NCI-H748 treated with DMSO at 0.1 percent for 48 hours (cell line): ENCODE measurements at places on chromosomes 12 and 14.

GRCh38 chr12:132500142-132500855, 10.3 kb downstream of the FBRSL1 start:
- DNase-seq = no peak

DNA sequence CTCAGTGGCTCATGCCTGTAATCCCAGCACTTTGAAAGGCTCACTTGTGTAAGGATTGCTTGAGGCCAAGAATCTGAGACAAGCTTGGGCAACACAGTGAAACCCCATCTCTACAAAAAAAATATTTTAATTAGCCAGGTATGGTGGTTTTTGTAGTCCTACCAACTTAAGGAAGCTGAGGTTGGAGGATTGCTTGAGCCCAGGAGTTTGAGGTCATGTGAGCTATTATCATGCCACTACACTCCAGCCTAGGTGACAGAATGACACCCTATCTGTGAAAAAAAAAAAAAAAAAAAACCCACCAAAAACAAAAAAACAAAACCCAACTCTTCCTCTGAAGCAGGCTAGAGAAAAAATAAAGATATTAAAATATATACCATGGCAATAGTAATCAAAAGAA, 41.2 kb downstream of the TMEM116 start:
- no peak for DNase-seq

DNA sequence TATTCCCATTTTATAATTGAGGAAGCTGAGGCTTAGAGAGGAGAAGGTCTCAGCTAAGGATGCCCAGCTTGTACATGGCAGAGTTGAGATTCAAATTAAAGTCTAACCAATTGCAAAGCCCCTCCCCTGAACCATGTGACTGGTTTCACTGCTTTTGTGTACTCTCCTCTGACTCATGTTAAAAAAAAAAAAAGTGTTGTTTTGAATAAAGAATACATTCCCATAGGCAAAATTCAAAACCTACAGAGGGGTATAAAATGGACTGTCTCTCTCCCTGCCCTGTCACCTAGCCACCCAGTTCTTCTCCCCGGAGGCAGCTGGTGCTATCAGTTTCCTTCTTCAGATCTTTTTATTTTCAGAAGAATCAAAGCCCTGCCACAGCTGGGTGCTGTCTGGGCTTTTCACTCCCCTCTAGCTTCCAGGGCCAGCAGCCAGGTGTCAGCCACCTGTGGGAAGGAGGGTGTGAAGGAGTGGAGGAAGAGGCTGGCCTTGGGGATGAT, 5.4 kb downstream of the PSMD9 start:
- DNase-seq = no peak

DNA sequence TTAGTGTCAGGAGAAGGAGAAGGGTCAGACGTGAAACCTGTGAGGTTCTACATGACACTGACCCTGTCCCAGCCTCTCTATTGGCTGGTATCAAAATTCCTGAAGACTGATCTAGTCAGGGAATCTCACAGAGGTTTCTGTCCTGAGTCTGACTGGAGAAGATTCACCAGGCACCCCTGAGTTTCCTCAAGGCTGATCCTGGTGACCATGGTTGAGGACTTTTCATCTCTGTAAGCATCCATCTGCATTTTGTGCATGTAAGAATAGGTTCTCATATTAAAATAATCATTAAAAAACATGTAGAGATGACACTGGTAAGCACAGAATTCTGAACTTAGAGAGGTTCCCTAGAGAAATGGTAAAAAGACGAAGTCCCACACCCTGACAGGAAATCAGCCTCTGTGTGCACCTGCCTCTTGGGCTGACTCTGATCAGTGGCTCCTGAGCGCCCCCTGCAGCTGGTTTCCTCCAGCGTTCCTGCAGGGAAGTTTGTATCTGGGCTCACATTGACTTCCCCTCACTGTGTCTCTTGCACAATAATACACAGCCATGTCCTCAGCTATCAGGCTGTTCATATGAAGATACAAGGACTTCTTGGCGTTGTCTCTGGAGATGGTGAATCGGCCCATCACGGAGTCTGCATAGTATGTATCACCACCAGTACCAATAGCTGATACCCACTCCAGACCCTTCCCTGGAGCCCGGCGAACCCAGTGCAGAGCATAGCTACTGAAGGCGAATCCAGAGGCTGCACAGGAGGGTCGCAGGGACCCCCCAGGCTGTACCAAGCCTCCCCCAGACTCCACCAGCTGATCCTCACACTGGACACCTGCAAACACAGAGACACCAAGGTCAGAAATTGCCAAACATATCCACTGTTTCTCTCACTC, 991.9 kb downstream of the TMEM121 start:
- DNase-seq = no peak

DNA sequence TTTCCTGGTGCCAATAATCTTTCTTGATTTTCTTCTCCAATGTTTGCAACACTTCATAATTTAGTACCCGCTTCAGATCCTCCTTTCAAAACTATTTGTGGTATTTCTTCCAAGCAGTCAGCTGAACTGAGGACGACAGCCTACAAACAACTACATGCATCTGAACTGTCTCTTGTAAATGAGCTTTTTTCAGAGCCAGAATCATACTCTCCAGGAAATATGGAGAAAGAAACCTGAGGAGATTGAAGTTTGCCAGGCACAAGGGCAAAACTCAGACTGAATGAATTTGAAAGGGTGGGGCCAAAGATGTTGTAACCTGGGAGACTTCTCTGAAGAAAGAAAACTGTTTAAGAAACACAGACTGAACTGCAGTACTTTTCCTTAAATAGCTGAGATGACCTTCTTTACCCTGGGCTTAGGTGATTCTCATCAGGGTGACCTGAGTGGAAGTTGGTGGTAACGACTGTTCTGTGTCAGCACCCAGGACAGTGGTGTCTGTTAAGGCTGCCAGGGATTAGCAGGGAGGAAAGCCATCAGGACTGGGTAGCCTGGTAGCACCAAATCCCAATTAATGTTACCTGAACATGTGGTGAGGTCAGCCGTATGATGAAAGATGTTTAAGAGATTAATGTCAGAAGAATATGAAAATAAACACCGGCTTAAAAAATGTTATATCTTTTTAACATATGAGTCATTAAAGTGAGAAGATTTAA, 95.0 kb downstream of the TGFB3 start:
- DNase-seq = no peak

- DNase-seq = peak; percentile 26
Observed at GRCh38 chr12:5428332-5429221, 3.3 kb upstream of the NTF3 start.

DNA sequence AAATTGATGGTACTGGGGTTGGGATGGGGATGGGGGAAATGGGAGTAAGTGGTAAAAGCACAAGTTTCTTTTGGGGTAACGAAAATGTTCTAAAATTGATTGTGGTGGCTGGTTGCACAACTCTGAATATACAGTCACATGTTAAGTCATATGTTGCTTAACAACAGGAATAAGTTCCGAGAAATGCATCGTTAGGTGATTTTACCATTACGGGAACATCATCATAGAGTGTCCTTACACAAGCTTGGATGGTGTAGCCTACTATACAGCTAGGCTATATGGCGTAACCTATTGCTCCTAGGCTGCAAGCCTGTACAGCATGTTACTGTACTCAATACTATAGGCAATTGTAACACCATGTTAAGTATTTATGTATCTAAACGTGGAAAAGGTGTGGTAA, 31.0 kb downstream of the ITGA7 start:
- no peak for DNase-seq

DNA sequence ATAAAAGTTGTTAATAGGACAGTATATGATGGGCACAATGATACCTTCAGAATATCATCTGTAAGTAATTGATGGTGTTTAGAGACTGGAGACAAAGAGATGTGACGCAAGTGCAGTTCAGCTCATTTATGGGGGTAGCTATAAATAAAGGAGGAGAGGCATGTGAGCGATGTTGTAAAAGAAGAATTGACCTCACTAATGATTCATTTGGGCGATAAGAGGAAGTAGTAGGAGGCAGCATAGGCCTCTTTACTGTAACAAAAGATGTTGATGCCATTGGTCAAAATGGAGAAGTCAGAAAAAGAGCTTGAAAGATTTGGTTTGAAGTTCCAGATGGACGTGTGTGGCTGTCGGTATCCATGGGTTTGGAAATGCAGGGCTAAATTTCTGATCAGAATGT, 70.0 kb downstream of the FLRT2 start:
- DNase-seq = no peak

DNA sequence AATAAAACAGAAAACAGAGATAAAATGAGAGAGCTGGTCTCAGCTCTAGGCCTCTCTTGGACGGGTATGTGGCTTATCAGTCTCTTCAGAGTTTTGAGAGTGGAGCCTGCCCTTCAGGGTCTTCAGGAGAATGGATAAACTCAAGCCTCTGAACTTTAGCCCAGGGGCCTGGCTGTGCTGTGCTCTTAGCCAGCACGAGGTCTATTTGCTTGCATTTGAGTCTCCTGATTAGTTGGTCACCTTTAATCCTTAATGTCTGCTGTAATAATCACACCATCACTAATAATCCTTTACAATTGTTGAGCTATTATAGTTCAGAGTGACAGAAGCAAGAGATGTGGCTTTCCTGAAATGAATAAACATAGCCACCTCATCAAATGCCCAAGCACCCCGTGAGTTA, 24.3 kb downstream of the KRT80 start:
- DNase-seq = no peak

DNA sequence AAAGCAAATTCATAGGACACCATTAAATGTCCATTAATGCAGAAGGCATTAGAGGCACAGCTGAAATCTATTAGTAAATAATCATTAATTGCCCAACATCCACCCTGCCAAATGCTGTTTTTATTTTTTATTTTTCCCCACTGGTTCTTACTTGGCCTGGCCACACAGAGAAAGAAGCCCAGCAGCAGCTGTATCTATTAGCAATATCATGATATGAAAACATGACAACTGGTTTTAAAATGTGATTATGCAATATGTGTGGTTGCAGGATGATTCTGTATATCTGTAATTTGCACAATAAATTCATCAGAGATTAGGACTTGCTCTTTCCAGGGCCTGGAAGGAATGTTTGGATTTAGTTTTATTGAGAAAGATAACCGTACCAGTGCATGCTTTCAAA, 44.9 kb downstream of the SIX6 start:
- DNase-seq = no peak

- no peak for DNase-seq
Observed at GRCh38 chr14:103488071-103488470, 34.6 kb downstream of the CKB start.

DNA sequence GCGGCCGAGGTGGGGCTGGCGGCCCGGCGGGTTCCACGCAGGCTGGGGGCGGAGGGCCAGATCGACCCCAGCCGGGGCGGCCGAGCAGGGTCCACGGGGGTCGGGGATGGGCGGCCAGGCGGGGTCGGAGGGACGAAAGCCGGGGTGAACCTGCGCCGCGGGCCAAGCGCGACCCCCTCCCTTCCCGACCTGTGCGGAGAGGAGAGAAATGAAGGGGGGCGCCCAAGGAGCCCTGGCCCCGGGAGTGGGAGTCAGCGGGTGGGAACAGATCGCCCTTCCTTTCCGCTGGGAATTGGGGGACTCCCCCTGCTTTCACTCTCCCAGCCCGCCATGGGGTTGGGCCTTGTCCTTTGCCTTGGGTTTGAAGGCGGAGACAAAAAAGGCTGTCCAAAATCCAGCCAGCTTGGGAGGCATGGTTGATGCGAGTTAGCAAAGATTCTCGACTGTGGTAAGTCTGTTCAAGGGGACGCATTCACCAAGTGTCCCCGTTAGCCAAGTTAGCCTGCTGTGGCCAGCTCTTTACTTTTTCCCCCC, 559 bp upstream of the CKAP4 start:
- DNase-seq = no peak

DNA sequence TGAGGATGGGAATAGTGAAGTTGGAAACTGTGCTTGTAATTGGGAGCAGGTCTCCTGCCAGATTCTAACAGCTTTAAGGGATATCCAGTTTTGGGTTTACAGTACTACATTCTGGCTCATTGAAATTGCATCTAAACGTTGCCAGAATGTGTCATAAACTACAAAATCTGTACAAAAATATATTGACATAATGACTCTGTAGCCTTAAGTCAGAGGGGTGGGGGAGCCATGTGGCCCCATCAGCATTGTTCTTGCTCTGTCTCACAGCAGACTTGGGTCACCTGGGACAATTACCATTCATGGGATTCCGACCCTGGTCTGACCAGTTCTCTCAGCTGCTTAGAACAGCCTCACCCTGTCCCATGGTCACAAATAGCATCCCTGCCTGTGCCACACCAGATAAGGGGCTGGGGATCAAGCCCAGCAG, 43.3 kb upstream of the MED13L start:
- DNase-seq = no peak

DNA sequence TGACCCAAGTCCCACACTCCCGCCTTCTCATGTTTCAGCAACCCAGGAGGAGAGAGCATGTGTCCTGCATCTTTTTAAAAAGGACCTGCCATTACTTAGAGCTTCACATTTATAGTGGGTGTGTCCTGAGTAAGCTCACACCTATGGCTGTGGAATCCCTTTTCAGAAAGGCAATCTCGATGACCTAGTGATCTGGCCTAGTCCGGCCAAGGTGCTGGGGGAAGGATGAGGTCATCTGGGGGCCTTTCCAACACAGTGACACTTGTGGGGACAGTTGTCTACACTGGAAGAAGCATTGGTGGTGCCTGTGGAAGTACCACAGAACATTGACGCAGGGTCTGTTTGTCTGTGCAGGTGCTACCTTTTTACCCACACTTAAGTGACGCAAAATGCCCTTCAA, 8.2 kb downstream of the TCP11L2 start:
- no peak for DNase-seq

DNA sequence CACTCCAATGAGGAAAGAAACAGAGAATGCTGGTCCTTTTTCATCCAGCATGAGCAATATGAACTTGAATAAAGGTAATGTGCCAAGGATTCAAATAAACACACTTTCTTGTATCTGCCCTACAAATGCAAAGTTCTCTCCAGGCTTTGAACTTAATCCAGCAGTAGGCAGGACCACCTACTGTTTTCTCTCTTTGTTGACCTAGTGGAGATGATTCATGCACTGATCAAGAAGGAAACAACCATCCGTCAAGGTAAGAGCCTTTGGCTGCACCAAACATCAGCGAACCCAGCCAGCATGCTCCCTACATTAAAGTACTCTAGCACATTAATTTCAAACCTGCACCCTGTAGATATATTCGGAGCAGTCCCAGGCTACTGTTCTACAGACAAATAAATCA, 489.3 kb downstream of the GALC start:
- DNase-seq = no peak

DNA sequence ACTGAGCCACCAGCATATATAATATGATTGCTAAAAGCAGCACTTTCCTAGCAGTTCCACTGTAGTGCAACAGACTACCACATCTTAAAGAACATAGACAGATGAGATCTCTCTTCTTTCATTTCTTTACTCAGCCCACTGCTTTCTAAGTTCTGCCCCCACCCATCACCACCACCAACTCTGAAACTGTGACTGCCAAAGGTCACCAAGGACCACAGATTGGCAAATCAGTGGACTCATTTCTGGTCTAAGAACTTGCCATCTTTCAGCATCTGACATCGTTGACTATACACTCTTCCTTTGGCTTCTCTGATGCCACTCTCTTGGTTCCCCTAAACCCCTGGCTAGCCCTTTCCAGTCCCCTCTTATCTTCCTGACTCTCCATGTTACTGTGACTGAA, 38.4 kb downstream of the IFNG start:
- DNase-seq = no peak
